GM23248 (cell line): ENCODE measurements at places on chromosomes 2 and 18. TPM values are rescaled to one million over a fixed set of nuclear protein-coding genes. Genes with fewer than 3 reads are reported as not detected.

GNAL gene
- 0.25 and 3.0 TPM in 2 replicates for total RNA-seq

PAIP2B gene
- total RNA-seq = under 0.01 TPM in 2 replicates

NYAP2 gene
- total RNA-seq = not detected in 2 replicates

KATNAL2 gene
- 3.9 and 9.6 TPM in 2 replicates for total RNA-seq

COX7A2L gene
- 202 and 220 TPM in 2 replicates for total RNA-seq

GRCh38 chr2:112150851-112151250 lies 12.7 kb downstream of the FBLN7 start:
- no peak for DNase-seq

DNA sequence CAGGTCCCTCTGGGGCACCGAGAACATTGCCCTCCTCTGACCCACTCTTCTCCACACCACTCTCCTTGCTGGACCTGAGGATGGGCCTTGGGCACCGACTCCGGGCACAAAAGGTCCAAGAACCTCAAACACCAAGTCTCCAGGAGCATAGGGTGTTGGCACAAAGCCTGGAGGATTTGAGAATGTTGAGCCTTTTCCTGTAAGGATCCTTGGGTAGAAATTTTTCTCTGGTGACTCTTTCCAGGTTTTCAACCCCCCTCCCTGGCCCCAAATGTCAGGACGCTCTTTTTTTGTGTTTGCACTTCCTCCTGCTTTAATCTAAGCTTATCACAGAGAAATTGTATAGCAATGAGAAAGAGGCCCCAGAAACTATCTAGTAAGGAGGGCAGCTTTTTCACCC lies 9.2 kb downstream of the SPR start:
- peak; percentile 25 for DNase-seq

DNA sequence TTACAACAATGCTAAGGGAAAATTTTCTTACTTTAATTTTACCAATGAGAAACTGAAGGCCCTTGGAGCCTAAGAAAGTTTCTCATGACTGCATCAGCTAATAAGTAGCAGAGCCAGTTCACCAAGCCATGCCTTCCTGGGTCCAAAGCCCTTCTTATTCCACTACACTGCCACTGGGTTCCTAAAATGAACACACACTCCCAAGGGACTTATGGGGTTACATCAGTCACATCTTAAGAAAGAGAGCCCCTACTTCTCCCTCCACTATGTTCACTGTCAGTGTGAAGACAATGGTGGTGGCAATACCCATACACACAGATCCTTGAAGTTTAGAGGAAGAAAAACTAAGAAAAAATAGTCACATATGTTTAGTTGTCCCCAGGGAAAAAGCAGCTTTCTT lies 20.6 kb downstream of the MBD2 start:
- no peak for DNase-seq

GRCh38 chr2:133240491-133241223 lies 327.6 kb downstream of the NCKAP5 start:
- DNase-seq = peak; percentile 34

GRCh38 chr2:62672601-62673000 lies 32.9 kb upstream of the EHBP1 start:
- DNase-seq = peak; percentile 53

- DNase-seq = no peak
Observed at GRCh38 chr2:29025711-29026110, 44.6 kb downstream of the TOGARAM2 start.

- no peak for DNase-seq
Observed at GRCh38 chr2:236688157-236688556, 118.5 kb downstream of the ACKR3 start.

DNA sequence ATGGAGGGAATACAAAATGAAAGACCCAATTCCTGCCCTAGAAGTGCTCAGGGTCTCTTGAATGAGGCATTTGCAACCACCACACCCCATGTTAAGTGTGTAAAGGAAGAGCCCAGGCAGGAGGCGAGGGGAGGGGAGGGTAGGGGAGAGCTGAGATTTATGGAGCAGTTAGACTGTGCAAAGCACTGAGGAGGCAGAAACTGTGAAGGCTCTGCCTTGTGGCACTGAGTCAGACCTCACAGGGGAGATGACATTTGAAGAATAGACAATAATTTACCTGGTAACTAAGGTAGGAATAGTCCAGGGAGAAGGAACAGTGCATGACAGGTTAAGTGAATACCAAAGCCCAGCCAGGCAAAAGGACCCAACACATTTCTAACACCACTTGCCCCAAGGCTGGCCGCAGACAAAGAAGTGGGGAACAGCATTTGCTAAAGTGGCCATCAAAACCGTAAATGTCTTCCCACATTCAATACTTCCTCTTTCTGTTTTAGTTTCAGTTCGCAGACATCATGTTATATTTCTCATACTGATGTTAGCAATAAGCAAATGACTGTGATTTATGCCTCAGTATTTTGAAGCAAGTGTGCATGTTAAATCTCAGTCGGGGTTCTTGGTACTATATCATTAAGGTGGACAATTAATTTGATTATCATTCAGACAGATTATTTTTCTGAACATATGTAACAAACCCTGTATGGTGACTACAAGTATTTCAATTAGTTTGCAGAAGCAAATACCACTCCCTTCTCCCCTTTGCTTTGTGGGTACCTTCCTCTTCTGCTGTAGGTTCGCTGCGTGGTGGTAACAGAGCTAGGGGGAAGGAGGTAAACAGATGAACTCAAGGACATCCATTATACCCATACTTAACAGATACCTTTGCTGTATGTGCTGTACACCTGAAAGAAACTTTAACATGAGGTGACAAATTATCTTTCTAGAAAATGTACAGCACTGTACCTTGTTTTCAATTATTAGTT lies 27.5 kb downstream of the CDH20 start:
- no peak for DNase-seq

GRCh38 chr2:120876526-120877280 lies 141.0 kb downstream of the GLI2 start:
- DNase-seq = no peak

DNA sequence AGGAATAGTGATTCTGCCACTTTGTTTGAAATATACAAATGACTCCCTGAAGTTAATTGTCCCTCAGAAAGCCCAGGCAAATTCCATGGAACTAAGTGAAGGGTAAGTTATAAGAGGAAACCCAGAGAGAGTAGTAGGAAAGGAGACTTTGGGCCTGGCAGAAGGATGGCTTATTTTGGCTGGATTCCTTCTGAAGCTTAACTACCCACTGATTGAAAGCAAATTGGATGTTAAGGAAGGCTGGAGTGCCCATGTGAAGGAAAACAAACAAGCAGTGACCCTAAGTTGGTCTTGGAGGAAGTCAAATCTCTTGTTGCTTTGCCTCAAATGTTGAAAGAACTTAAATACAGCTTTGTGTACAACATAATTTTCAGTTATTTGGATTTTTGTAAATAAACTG lies 1106.4 kb upstream of the ZEB2 start:
- DNase-seq = no peak

DNA sequence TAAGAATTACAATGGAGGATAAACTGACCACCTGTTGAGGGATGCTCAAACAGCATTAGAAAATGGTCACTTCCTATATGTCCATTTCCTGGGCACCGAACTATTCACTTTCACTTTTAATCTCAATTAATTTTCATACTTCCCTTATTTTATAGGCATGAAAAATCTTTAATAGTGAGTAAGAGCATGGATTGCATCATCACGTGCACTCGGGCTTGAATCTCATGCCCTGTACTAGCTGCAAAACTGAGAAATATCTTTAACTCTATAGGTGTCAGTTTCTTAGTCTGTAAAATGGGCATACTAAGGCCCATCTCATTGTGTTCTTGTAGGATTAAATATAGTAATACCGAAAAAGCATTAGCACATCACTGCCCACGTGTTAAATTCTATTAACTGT lies 183.9 kb upstream of the FIGN start:
- DNase-seq = peak; percentile 26

GRCh38 chr18:56423626-56424025 lies 214.8 kb downstream of the TXNL1 start:
- peak; percentile 5 for DNase-seq

- DNase-seq = no peak
Observed at GRCh38 chr18:67876871-67877270, 360.4 kb upstream of the DSEL start.

- no peak for DNase-seq
Observed at GRCh38 chr2:113169002-113169530, 4.7 kb upstream of the PSD4 start.

DNA sequence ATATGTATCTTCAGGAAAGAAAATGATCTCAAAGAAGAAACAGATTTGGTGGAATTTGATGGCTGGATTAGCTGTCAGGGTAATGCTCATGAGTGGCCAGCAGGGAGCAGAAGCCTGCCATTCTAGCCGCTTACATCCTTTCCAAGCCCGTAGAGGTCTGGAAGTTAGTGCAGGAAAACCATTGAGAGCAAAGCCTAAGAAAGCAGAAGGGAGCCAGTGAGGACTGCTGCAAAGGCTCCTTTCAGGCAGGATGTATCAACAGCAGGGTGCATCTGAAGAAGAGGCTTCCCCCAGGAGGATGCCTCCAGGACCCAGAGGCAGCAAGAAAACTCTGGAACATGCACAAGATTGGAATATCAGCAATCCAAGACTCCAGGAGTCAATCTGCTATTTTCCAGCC lies 22.9 kb upstream of the LBH start:
- peak; percentile 87 for DNase-seq

- DNase-seq = peak; percentile 78
Observed at GRCh38 chr18:32930695-32931301, 158.0 kb upstream of the KLHL14 start.

GRCh38 chr2:228624733-228625132 lies 443.2 kb upstream of the SPHKAP start:
- DNase-seq = no peak

PPM1G gene
- 75.1 and 81.5 TPM in 2 replicates for total RNA-seq

SGPP2 gene
- total RNA-seq = not detected in 2 replicates

DNA sequence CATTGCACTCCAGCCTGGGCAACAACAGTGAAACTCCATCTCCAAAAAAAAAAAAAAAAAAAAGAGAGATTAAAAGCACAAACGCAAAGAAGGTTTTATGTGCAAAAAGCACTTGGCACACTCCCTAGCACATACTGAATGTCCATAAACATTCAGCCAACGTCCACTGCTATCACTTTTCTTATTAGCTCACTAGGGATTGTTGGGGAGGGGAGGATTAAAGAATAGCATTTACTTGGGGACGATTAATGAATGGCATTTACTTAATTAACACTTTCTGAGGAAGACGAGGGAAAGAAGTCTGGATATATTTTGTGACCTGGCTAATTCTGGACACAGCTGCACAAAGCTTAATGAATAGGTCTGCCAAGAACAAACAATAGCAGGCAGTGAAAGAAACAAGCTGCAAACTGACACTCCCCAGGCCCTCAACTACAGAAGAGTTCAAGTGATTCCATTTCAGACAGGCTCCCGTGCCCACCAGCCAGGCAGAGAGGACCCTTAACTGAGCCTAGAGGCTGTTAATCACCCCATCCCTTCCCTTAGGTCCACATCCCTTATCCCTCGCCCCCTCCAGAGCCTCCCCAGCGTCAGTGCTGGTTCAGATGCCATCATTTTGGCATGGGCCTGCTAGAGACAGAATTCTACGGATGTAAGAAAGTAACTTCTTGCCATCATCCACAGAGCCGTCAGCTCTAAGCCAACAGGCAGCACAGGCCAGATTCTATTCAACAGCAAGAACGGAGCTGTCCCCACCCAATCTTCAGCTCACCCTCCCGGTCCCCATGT lies 7.4 kb downstream of the CYB5A start:
- DNase-seq = no peak

GRCh38 chr2:237405605-237406004 lies 8.4 kb downstream of the COL6A3 start:
- peak; percentile 61 for DNase-seq

GRCh38 chr2:109258905-109259540 lies 130.0 kb downstream of the SH3RF3 start:
- peak; percentile 50 for DNase-seq
